SK-N-SH treated with all-trans-retinoic acid at 6 μM for 48 hours (cell line): ENCODE measurements at places on chromosomes 4 and X.

GRCh38 chr4:156313497-156313896, 359.8 kb upstream of the CTSO start:
- ATAC-seq: no peak

DNA sequence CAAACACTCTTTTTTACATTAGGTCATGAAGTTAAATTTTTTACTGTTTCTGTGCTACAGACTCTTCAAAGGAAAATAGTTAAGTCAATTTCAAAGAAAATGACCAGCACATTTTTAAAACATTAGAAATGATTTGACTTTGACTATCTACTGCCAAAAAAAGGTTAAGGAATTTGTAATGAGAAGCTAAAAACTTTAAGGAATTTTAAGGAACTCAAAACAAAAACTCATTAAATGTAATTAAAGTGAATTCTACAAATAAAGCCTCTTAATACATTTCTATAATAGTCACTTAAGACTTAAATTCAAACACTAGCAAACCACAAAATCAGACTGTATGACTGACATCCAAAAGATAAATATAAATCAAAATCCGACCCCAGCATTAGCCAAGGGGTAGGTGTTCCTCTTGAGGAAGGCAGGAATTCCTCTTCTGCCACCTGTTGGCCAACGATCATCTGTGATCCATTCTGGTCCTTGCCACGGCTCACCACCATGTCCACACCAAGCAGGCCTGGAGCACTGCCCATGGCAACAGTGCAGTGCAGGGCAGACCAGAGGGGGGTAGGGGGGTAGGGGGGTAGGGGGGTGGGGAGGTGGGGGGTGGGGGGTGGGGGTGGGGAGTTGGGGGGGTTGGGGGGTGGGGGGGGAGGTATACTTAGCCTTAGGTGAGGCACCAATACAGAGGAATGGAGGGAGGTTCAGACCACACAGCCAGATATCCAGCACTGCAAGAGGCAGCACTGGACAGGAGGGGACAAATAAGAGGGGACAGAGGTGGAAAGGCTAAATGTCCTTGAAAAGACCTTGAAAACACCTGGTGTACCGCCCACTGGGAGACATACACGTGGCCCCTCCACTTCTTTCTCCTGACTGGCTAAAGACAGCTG, 287.4 kb downstream of the CHIC1 start:
- peak; percentile 16 for ATAC-seq

DNA sequence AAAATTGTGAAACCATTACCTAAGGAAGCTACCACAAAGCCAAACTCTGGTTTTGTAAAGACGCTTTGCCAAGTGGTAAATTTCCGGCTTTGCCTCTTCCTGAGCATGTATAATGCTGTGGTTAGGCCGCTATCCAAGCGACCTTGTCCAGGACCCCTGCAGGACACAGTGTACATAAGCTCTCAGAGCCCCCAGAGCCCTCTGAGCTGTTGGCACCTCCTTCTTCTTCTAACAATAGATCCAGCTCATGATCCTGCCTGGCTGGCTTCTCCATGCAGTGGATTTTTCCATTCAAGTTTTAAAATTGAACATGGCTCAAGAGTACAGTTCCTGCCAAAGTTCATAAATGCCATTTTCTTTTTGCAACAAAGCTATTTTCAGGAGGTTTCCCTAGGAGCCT, 326.7 kb downstream of the MAPK10 start:
- ATAC-seq: peak; percentile 60

DNA sequence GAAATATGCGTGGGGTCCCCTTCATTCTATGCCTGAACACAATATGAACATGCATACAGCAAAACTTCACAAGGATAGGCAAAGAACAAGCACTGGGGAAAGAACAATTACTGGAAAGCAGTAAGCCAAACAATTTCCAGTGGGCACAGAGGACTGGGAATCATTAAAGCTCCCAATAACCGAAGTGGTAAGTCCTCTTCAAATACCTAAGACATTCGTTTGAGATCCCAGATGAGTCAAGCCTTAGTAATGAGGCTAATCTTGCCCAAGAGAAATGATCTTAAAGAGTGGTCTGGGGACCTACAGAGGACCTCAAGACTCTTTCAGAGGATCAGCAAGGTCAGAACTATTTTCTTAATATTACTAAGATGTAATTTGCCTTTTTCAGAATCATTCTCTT, 28.6 kb downstream of the ANAPC10 start:
- ATAC-seq: peak; percentile 43; the same call in 1 of the 3 replicates

- no peak for ATAC-seq
Observed at GRCh38 chrX:153931748-153932147, 3.1 kb downstream of the NAA10 start.

- ATAC-seq: no peak
Observed at GRCh38 chrX:29024871-29025270, 437.6 kb downstream of the IL1RAPL1 start.

DNA sequence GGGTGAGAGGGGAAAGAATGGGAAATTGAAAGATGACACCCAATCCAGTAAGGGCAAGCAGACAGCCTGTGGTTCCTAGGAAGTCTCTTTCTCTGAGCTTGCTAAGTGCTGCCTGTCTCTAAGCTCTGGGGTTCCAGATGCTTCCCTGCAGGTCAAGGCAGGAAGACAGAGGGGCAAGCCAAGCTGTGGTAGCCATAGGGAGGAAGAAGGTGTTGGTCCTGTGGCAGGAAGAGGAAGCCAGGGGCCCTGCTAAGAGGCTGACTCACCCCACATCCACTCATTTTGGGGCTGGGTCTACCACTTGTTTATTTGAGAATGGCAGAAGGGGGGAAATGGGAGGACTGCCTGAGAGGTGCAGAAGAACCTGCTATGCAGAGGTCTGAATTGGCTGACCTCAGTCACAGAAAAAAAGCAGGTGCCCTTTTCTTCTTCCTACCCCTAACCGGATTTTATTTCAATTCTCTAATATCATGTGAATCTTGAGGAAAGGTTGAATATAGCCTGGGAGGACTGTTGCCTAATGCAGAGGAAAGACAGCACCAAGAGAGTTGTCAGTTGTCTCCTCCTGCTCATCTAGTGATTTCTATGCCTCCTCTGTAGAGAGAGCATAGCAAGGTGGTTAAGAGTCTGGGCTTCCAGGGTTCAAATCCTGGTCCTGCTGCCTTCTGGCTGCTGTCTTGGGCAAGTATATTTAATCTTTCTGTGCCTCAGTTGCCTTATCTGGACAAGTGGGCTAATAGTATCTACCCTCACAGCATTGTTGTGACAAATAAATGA, 27.4 kb downstream of the HOPX start:
- no peak for ATAC-seq

DNA sequence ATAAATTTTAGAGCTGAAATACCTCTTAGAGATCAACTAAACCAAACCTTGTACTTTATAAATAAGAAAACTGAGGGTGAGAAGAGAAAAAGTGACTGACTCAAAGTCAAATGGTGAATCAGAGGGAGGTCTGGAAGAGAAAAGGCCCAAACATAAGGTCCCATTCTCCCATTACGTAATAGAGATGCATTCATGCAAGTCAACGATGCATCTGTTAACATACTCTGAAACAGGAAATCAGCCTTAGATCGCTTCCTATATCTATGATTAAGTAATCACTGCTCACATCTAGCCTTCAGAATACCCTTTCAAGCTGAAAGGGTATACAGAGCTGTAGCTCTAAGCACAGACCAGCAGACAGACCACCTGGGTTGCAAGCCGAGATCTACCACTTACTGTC, 6.5 kb downstream of the RNF150 start:
- no peak for ATAC-seq

GRCh38 chrX:128105659-128106058, 53.5 kb upstream of the ACTRT1 start:
- no peak for ATAC-seq

DNA sequence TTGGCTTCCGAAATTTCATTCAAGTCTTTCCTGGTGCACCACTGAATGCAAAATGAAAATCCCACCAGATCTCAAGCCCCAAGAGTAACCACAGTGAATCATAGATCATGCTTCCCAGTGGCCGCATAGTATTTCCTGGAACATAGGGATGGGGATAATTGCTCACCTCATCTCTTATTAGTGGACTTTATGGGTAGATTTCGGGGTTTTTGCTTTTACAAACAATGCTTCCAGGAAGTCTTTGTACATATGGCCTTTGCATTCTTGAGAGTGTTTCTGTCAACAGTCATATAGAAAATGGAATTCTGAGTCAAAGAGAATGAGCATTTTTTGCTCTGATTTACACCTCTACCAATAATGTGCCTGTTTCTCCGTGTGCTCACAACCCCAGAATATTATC, 53.4 kb downstream of the PPEF2 start:
- ATAC-seq: no peak

DNA sequence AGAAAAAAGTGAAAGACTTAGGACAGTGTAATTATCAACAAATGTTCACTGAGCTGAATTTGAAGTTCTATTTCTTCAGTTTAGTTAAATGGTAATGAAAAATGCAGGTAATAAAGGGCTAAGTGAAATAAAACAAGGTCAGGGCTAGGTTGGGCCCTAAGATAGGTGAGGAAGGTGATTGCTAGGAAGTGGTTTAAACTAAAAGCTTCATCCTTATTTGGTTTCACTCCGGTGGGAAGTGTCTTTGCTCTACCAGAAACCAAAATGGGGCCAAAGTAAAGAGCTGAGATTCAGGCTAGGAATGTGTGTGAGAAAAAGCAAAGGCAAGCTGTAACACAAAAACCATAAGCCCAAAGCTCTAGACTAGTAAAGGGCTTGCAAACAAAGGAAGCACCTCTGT, 31.0 kb downstream of the TAB3 start:
- no peak for ATAC-seq
